ENCODE measurements at places on chromosomes 5 and 9.
A peak's percentile ranks its signal among the peaks of the same experiment; 100 is the strongest.

- no peak for DNase-seq
These were observed 378 bp downstream of the GPR151 start for GRCh38 chr5:146515473-146516150.

DNA sequence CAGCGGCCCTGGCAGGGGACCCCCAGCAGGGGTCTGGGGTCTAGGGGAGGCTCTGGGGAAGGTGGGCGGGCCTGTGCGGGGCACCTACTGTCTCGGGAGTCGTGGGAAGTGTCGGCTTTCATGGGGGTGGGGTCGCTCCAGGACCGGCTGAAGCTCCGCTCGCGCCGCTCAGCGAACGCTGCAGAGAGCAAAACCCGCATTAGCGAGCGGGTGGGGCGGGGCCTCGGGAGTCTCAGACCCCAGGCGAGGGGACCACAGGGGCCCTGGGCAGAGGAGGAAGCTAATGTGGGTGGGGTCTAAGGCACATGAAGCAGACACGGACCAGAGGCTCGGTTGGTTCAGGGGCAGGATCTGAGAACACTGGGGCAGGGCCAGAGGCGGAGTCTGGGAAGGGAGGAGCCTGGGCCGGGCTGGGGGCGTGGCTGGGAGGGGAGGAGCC, 5.5 kb downstream of the NSMF start:
- peak; percentile 63 for DNase-seq

GRCh38 chr5:122151640-122152039, 22.3 kb downstream of the ZNF474 start:
- no peak for DNase-seq

- no peak for DNase-seq
These were observed 310.2 kb upstream of the RFX3 start for GRCh38 chr9:3836011-3836410.

DNA sequence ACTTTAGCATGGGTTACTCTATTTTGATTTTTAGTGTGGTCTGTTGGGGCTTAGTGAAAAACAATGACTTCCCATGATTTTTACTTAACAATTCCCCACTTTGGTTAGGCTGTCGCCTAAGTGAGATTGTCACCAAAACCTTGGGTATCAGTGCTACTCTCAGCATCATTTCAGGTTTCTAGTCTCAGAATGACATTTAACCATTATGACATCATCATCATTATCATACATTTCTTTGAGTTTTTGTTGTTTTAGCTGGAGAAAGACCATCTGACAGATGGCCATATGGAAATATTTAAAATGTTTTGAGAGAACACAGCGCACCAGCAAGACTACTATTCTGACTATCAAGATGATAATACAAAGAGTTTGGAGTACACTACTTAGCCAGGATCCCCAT, 551.0 kb upstream of the PTPRD start:
- no peak for DNase-seq

GRCh38 chr5:166377756-166378155, 1913.7 kb upstream of the WWC1 start:
- no peak for DNase-seq

DNA sequence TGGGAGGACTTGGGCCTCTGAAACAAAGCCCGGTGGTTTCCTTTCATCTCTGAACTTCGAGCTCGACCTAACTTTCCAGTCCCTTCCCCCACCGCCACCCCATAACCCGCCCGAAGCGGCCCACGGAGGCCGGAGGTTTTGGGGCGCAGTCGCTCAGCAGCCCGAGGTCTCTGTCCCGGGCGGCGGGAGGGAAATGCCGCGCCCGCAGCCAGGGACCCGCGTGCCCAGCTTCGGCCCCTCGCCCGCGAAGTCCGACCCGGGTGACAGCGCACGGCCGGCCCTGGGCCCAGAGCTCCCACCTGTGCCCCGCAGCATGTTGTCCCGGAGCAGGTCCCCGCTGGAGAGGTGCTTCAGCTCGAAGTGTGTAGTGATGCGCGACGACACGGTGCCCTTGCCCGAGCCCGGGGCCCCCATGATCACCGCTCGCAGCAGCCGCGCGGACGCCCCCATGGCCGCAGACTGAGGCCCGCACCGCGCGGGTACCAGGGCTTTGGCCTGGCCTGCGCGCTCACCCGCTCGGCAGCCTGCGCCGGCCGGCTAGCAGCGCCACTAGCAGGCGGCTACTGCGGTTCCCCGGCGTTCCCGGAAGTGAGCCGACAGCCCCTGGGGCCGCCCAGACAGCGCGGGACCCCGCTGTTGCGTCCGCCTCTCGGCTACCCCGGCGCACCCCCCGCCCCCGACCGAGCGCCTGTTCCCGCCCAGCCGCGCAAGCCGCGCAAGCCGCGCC, at the start of gene AK3:
Gene AK3 (minus strand): TSS at position 565 of the 727 bp plus-strand sequence. CDS start 115 bp downstream, at position 450.
- DNase-seq = peak; percentile 81

DNA sequence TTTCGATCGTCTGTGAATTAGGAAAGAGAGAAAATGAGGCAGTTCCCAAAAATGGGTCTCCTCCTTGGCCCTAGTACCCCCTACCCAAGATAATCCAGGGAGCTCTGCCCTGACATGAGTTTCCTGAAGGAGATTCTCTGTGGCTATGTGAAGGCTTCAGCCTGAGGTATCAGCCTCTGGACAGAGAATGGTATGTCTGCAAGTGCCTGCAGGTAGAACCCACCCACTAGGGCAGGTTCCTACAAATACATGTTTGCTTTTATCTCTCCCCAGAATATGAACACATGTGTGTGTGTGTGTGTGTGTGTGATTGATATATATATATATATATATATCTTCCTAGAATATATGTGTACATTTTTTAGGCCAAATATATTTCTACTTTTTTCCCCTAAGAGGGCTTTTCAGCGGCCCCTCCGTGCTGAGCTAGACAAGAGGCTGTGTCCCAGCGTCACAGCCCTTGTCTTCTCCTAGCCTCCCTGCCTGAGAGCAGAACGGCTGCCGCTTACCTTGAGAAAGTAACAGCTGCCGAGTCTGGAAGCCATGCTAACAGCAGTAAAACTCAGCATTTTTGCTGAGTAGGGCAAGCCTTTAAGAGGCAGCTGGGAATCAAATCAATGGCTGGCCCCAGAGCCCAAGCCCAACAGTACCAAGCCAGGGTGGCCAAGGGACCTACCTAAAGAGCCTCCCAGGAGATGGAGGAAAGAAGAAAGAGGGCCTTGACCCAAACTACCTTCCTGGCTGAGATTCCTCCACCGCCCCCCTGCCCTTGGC, 2.1 kb downstream of the BRINP1 start:
- DNase-seq = no peak
